ENCODE measurements at places on chromosomes 6 and 20.

GRCh38 chr20:8860011-8860495 lies 208.8 kb upstream of the PLCB4 start:
- DNase-seq, result peak; percentile 97

DNA sequence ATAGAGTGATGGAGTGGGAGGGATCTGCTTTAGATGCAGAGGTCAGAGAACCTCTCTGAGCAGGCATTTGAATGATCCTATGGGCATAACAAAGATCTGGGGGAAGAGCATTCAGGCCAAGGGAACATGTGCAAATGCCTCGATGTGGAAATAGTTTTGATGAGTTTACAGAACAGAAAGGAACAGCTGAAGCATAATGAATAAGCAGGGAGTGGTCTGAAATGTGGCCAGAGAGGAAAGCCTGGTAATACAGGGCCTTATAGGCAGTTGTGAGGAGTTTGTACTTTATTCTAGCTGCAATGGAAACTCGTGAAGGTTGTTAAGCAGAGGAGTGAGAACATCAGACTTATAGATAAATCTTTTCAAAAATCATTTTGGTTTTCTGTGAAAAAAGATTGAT lies 33.0 kb upstream of the ME1 start:
- peak; percentile 50 for DNase-seq

- DNase-seq, result peak; percentile 48
These were observed 5.1 kb downstream of the KCNS1 start for GRCh38 chr20:45095805-45096238.

DNA sequence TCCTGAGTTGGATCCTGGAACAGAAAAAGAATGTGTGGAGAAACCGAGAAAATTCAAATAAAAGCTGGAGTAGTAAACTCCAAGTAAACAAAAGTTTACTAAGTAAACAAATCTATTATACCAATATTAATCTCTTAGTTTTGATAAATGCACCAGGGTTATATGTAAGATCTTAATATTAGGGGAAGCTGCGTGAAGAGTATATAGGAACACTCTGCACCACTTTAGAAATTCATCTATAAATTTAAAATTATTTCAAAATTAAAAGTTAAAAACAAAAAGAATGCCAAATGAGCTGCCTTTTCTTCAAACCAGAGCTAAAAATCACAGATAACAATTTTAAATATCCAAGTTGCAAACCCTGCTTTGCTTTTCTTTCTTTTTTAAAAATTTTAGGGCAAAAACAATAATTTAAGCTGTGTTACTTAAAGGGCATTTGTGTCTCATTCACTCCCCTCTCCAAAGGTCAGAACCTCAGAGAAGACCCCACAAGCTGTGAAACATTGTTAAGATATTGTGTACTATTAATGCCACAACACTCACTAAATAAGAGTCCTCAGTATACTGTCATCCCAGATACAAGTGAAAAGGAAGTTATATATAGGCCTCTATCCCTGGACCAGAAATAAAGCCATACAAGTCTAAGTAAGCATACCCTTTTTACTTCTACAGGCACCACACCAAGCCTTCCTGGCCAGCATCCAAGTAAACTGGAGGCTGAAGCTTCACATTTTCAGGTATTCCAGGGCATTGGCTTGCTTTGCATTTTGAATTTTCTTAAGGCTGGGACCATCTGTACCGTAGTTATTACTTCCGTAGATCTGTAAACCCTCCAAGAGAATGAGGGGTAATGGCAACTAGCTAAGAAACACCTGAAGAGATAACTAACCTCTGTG lies 7.0 kb downstream of the DNAAF9 start:
- DNase-seq, result peak; percentile 14

DNA sequence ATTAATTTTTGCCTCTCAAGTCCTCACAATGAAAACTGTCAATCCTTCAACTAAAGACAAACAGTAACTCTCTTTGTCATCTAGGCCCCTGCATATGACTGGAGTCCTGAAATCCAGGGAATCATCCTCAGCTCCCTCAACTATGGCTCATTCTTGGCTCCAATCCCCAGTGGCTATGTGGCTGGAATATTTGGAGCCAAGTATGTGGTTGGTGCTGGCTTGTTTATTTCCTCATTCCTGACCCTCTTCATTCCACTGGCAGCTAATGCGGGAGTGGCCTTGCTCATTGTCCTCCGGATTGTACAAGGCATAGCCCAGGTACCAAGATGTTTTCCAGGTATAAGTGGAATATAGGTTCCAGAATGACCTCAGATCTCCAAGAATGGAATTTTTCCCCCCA lies 15.4 kb downstream of the SLC17A4 start:
- no peak for DNase-seq

DNA sequence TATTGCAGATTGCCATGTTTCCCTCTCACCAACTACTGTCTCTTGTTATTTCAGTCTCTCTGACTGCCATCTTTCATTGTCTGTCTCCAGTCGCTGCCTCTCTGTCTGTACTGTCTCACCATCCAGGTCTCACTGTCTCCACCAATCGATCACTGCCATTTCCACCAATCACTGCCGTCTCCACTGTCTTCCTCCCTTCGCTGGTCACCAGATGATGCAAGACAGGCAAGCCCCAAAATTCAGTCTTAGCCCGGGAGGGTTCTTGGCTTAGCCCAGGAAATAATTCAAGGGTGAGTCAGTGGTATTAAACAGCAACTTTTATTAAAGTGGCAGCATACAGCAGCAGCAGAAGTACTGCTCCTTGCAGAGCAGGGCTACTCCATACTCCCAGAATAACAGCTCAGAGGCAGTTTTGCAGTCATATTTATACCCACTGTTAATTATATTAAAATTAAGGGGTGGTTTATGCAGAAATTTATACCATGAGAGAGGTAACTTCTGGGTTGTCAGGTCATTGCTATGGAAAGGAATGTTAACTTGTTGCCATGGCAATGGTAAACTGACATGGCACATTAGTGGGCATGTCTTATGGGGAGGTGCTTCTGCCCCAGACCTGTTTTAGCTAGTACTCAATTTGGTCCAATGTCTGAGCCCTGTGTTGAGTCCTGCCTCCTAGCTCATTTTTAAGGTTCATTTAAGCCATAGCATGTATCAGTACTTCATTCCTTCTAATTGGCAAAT lies 23.0 kb upstream of the ECHDC1 start:
- DNase-seq, result peak; percentile 99

DNA sequence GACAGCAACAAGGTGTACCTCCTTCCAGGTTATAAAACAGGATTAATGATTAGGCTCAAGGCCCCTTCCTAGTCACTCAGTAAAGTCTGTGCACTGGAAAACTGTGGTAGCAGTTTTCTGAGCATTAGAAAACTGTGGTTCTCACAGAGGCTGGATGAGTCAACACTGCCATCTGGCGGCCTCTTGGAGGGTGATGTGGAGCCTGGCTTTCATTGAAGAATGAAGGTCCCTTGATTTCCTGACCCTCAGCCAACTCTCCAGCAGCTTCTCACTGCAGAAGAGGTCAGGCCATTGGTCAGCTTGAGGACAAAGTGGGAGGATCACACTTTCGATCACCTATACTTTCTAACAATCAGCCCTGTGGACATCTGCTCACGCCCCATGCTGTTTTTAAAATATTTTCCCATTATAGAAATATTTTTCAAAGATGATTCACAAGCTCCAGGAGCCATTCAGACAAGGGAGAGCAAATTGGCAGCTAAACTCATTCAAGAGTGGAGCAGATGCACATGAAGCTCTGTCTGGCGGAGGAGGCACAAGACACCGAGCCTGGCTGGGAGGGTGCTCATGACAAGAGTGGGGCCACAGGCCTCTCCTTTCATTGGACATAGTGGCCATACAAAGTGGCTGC lies 23.2 kb downstream of the PSMB1 start:
- peak; percentile 66 for DNase-seq

DNA sequence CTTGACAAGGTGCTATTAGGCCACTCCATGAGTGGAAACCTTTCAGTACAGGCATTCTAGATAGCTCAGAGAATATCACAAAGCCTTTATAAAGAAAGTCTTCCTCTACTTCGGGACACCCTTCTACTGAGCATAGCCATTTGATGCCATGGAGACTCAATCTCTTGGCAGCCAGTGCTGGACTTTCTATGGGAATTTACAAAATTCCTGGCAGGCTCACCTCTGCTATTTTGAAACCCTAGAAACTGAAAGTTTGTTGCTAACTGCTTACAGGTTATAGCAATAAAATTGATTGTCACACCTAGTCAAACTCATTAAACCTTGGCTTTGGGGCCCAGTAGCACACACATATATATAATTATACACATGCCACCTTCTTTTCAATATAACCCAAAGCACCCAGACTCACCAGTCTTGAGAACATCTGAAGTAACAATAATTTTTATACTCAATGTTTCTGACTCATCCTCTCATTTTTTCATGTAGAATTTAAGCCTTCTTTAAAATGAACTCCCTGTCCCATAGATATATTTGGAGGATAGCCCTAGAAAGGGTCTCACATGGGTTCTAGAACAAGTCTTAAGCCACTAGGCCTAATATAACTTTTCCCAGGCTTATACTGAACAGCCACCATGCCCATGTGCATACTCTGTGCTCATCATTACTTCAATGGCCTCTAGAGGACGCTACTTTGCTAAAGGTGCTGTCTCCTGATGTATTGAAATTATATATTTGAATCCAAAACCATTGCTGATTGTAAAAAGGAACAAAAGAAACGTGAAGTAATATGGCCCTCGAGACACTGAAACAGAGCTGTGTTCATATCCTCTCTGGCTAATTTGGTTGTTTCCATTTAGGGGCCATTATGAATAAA lies 368.1 kb upstream of the MARCKS start:
- no peak for DNase-seq

DNA sequence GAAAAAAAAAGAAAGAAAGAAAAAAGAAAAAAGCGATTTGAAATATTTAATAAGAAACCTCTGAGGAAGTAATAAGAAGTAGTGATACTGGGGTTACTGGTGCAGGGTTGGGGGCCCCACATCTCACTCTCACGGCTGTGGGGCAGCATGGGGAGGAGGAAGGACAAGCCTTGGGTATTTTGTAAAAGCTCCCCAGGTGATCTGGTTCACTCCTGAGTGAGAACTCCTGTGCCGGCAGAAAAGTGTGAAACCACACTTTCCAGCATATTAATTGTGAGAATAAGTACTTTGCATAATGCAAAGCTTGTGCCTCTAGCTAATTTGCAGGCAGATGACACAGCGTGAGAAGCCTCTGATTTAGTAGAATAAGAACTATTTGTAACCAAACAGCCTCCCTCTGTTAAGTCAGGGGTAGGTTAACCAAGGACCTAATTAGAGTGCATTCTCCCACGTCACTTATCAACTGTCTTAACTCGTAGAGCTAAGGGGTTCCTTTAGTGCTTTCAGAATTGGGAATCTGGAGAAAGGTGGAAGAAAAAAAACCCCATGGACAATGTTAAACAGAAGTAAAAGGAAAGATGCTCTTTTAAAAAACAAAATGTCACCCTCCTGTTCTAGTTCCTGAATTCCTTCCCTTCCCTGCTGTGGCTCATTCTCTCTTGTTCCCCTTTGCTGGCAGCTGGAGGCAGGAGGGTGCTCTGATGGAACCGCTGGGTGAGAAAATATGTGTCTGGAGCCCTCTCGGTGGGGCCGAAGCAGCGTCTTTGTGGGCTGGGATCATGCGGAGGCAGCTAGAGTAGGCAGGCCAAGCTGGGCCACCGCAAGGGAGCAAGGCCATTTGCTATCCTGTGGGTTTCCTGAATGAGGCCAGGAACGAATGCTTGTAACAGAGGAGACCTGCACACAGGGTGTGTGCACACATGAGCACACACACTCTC lies 108.7 kb downstream of the FYN start:
- DNase-seq, result no peak

DNA sequence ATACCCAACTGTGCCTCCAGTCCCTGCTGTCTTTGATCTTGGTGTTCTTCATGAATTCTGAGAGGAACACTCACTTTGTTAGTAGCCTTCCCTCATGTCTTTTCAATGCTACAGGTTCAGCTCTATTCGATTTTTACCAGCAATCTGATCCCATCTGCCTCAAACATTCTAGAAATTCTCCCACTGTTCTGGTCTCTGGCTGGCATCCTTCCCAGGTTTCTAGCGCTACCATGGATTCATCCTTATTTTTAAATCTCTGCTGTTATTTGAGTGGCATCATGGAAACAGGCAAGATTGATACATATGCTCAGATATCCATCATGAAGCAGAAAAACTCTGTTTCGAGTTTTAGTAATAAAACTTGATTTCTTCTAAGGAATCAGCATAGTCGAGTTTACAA lies 94.8 kb downstream of the GRM1 start:
- DNase-seq, result no peak

- DNase-seq, result no peak
These were observed 81.0 kb upstream of the JAG1 start for GRCh38 chr20:10754824-10755223.

- no peak for DNase-seq
These were observed 568.4 kb upstream of the MAP3K7 start for GRCh38 chr6:91155129-91155785.

DNA sequence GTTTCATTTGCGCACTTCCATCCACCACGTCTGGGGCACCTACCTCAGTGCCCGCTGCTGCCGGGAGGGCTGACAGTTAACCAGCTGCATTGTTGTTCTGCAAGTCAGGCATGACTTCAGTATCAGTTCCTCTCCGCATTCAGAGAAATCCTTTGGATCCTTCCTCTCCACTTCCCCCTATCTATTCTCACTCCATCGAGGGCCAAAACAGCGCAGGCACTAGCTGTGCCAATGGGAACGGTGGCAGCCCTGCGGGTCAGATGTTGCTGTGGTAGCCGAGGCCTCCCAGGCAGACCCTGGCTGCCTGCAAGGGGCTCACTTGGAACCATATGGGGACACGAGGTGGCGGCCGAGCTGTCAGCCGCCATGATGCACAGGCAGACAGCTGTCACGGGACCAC lies 64.2 kb upstream of the INSM1 start:
- no peak for DNase-seq

DNA sequence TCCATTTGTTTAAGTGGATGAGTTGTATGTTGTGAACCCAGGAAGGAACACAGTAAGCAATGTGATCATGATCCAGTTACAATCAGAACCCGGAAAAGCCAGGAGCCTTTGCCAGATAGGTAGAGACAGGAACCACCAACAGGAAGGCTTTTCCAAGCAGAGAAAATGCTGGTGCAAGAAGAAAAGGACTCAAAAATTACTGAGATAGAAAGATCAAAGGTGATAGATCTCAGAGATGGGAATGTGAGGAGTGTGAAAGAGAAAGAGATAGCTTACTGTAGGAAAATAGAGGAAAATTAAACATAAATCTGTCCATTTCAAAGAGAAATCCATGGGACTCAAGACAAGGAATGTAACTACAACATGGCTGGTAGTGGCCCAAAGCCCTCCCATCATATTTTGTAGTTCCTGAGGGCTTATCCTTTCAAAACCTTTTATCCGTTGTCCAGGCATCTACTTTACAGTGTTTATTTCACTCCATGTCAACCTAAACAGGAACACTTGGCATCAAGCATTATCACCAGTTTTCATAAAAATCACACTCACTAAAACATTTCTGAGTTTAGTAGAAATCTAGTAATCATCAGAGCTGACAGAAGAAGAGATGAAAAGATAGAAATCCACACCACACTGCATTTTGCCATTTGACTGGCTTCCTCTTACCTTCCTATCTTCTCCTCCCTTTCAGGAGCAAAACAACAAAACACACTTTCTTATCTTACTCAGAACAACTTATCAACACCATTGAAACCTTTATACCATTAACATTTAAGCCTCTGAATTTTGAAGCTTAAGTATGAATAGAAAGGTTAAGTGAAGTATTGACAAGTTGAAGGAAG lies 44.5 kb upstream of the STXBP5 start:
- no peak for DNase-seq
